ENCODE measurements at places on chromosomes 4 and X. TPM values are rescaled to one million over a fixed set of nuclear protein-coding genes. Genes with fewer than 3 reads are reported as not detected.

GLRA2 gene
- total RNA-seq, result 0.35 TPM

GRCh38 chr4:117370944-117371668 is 285.7 kb upstream of the TRAM1L1 start:
- DNase-seq, result no peak

SYTL4 gene
- 30.4 TPM for total RNA-seq

GRCh38 chr4:385934-386707 is 48.5 kb downstream of the ZNF141 start:
- no peak for DNase-seq

- peak; percentile 34 for DNase-seq
Measured at GRCh38 chrX:18674417-18674787, 2.5 kb upstream of the RS1 start.

GRCh38 chr4:86653237-86653865 is 59.2 kb downstream of the PTPN13 start:
- DNase-seq, result peak; percentile 22

CLDN34 gene
- 0.27 TPM for total RNA-seq

DNA sequence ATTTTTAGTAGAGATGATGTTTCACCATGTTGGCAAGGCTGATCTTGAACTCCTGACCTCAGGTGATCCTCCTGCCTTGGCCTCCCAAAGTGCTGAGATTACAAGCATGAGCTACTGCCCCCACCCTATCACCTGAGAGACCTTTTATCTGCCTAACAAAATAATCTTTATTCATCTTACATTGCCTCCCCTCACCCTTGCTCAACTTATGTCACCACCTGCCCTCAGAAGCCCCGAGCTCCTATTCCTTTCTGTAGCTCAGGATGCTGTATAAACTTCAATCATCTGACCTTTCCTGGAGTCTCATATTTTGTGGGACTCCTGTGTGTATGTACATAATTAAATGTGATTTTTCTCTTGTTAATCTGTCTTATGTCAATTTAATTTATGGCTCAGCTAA is 29.7 kb upstream of the ENPP6 start:
- no peak for DNase-seq
